Stimulated activated CD8-positive, alpha-beta memory T cell treated with anti-CD3 and anti-CD28 coated beads, Interleukin-7, amount 100 ng/mL, for 24 hours (primary cell): ENCODE measurements at places on chromosomes 4 and X.

DNA sequence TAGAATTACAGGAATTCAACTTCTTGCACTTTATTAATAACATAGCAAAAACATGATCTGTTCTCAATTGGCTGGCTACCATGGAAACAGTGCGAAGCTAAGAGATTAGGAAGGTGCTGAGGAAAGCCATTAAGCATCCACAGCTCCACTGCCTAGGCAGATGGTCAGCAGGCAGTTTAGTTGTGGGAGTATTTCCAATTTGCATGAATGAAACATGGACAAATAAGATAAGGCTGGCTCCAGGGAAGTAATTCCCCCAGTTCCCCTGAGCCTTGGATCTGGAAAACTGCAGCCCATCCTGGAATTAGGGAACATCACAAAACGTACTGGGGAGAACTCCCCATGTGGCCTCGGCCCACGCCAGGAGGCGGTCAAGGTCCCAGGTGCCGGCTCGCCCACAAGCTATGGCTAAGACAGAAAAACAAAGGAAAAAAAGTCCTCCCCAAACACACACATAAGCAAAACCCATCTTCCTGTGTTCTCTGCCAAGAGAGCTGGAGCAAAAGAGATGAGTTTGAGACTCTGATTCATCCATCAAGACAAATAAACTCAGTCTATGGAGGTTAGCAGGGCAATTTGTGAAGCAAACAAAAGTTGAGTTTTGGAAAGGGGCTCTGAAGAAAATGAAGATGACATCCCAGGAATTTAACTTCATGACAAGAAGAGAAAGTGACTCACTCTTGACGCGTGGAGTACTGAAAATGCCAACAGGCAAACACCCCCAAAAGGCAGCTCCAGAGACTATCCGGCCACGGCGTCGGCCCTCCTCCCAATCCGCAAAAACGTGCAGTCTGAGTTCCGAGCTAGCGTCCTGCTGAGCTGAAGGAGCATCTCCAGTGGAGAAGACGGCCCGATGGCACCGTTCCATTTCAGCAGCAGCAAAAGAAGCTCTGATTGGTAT is 45.1 kb downstream of the IGFBP7 start:
- no peak for DNase-seq

DNA sequence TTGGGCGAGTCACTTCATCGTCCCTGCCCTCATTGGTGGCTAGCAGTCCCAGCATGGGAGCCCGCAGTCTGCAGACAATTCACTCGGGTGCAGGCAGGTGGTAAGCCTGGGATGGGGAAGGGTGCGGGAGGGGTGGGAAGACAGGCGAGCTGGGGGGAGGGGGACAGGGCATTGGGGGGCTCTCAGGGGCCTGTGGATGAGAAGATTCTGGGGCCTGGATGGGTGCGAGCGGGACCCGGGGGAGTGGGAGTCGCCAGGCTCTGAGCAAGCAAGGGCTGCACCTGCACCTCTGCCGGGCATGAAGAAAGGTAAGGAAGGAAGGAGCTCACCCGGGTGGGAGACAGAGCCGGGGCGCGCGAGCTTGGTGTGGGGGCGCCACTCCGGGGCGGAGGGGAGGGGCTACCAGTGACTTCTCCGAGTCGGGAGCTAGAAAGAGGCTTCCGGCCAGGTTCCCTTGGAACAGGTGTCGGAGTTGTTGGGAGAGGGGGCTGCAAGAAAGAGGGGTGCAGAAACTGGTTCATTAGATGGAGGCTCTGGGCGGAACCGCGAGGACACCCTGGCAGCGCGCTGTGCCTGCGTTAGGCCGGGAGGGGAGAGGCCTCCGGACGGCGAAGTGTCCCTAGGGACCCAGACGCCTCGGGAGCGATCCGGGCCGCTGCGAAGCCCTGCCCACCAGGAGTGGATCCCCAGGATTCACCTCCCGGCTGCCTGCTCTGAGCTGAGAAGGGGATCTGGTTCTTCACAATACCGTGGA is 103.4 kb upstream of the PDLIM3 start:
- DNase-seq: no peak

GRCh38 chrX:135340831-135341230 is 31.6 kb downstream of the ETDC start:
- DNase-seq: no peak

DNA sequence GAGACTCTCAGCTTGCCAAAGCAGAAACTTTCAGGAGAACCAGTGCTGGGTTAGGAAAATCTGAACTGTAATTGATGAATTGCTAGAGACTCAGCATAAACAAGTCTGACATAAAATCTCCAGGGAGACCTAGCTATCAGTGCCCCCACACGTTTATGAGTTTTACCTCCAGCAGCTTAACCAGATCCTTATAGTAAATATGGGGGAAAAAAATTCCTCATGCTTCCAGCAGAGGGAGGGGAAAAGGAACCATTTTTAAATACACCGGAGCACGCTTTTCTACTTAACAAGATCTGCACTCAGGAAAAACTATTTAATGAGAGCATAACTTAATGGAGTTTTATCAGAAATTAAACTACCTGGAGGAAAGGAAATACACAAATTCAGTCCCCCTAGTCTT is 1040.7 kb upstream of the INTU start:
- DNase-seq: no peak

GRCh38 chr4:138034871-138035270 is 207.3 kb downstream of the SLC7A11 start:
- DNase-seq: no peak

DNA sequence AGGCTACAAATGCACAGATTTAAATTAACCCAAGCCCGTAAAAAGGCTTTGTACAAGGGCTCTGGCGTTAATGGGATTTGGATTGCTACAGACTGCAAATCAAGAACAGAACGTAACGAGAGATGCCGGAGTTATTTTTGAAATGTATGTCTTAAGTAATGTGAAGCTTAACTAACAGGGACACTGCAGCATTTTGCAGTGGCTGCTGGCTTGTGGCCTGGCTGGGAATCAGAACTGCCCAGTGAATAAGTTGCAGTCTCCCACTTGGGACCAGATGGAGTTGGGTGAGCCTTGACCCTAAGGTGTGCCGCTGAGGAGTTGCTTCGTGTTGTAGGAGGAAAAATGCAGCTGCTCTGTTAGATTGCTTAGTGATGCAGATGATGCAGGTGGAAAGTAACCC is 318.4 kb downstream of the DHX15 start:
- DNase-seq: no peak

- no peak for DNase-seq
Observed at GRCh38 chrX:154040307-154040756, 20.6 kb upstream of the IRAK1 start.

DNA sequence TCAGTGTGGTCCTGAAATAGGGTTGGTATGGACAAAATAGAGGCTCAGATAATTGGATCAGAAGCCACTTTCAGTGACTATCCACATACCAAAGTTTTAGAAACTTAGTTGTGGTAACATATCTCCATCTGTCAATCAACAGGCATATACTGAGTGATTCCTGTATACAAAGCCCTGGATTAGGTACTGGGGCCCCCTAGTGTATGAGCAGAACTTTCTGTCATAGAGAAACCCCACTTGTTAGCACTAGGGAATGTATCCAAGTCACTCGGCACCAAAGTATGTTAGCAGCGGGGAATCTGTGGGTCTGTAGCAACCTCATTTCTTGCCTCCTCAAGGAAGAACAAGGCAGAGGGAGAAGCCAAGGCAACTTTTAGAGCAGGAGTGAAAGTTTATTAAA is 50.7 kb downstream of the MAP7D3 start:
- no peak for DNase-seq

- DNase-seq: no peak
Observed at GRCh38 chr4:100061835-100062234, 111.8 kb upstream of the H2AZ1 start.

GRCh38 chrX:119512146-119512800 is 44.0 kb downstream of the SLC25A5 start:
- no peak for DNase-seq

- DNase-seq: no peak
Observed at GRCh38 chr4:123168812-123169211, 227.8 kb upstream of the SPRY1 start.

- DNase-seq: no peak
Observed at GRCh38 chrX:7574325-7574724, 268.6 kb upstream of the VCX start.

DNA sequence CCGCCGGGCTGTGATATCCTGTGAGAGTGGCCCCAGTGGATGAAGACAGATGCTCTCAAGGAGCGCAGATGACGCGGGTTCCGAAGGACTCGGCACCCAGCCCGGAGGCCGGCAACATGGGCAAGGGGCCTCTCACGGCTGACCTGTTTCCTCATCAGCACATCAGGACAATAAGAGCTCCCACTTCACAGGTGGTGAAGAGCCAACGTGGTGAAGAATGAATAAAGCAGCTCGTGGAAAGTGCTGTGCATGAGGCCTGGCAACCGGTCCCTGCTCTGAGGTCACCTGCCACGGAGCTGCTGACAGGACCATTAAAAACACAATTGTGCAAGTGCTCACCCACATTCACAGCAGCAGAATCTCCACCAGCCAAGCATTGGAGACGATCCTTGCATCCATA is 22.9 kb downstream of the ABLIM2 start:
- no peak for DNase-seq

GRCh38 chr4:38365748-38366310 is 298.2 kb upstream of the KLF3 start:
- DNase-seq: no peak

DNA sequence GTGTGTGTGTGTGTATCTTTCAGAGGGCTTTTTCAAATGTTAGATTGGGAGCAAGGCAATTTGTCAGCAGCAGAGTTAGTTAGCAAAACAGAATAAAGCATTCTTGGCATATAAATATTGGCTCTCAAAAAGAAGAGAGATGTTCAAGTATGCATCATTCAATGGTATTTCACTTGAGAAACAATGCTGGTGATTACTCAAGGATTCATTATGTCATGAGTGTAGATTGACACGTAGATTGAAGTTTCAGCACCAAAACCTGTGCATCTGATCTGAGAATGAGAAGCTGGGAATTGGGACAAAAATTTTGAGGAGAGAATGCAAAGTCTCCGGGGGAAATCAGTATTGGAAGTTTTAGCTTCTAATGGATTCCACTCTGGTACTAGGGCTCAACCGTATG is 241.4 kb downstream of the FRMPD4 start:
- DNase-seq: no peak

DNA sequence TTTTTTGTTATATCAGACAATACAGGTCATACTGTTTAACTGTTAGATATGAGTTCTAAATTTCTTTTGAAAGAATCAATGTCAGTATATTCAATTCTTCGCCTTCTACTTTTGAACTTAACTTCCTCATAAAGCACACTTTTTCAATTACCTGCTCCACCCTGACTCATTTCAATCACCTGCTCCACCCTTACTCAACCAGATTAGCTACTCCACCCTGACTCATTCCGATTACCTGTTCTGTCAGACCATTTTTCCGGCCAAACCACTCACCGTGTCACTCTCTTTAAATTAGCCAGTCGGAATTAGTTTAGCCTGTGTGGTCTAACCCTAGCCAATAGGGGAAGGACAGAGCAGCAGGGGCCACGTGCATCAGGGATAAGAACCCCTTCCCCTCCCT is 751.8 kb upstream of the POU3F4 start:
- DNase-seq: no peak

- no peak for DNase-seq
Observed at GRCh38 chrX:18887825-18888212, 96.1 kb downstream of the PHKA2 start.

DNA sequence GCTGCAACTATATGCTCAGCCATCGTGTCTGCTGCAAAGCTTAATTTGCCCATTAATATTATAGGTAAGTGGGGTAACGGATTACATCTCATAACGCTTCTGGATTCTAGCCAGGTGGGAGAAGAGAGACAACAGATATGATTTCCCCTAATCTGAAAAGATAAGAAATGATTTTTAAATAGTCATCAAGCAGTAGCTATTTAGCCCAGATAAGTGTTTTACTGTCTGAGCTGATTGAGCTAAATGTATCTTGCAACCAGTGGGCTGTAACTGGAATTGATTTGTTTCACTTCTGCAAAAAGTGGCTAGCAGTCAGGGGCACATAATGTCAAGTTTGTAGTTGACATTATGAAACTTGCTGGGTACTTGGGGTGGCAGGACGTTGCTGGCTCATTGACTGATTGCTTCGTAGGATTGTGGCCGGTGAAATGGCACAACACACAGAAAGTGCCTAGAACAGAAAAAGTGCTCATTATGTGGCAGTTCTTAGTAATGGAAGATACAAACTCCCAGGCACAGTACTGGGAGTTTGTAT is 18.5 kb downstream of the LAP3 start:
- no peak for DNase-seq

DNA sequence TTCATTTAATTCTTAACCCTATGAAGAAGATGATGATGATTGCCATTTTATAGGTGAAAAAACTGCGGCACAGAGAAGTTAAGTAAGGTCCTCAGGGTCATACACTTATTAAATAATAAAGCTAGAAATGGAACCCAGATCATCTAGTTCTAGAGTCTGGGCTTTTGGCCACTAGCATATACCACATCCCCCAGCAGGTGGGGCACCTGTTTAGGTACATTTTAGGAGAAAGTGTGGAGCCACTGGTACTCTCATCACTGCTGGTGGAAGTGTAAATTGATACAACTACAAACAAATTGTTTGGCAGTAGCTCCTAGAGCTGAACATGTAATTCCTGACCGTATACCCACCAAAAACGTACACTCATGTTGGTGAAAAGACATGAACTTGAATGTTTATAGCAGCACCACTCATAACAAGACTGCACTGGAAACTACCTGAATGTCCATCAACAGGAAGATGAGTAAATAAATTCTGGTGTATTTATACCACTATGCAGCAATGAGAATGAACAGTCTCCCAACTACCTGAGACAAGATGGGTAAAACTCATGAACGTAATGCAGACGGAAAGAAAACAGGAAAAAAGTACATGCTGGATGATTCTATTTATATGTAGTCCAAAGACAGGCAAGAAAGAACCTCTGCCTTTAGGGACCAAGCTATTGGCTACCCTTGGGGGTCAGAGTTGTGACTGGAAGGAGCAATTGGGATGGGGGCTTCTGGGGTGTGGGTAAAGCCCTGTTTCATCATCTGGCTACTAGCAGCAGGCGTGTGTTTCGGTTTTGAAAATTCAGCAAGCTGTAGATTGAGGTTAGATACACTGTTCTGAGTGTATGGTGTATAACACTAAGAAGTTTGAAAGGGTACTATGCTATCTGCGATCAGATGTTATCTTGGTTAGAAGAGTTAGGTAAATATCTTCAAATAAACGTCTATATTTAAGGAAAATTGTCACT is 72.3 kb upstream of the ADGRG2 start:
- DNase-seq: no peak

DNA sequence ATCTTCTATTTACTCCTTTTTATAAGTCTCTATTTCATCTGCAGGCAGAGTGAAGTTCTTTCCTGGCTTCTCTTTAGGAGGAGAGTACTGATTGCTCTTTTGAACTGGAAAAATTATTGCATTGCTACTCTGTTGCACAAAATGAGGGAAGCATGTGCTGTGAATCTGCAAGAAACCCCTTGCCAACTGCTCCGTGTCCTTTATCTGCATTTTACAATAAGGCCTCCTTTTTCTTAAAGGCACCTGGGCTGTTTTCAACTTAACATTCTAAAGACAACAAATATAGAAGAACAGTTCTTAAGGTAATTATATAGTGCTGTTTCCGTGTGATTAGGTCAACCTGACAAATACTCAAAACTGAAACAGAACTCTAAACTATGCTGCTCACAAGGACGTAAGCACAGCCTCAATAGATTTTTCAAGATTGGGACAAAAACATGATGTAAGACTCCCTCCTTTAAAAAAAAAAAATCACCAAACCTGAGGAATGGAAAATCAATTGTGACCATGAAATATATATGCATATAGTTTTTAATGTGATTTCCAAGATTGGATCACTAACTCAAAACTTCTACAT is 716.6 kb upstream of the INTU start:
- DNase-seq: no peak
